Tracheal epithelial cell (primary cell): ENCODE measurements at places on chromosomes 16 and 17. TPM values are rescaled to one million over a fixed set of nuclear protein-coding genes. Genes with fewer than 3 reads are reported as not detected.

The MGRN1 gene
- 10.2 and 15.4 TPM in 2 replicates for total RNA-seq

The EXOSC6 gene
- 35.7 and 40.1 TPM in 2 replicates for total RNA-seq

The LDHD gene
- 0.64 and 0.72 TPM in 2 replicates for total RNA-seq

The CIBAR2 gene
- total RNA-seq: not detected in 2 replicates

The KRTAP2-2 gene
- total RNA-seq: not detected in 2 replicates

The C16orf86 gene
- total RNA-seq: 0.85 and 1.7 TPM in 2 replicates

The LITAFD gene
- not detected in 2 replicates for total RNA-seq

The MT4 gene
- not detected in 2 replicates for total RNA-seq

The APOH gene
- total RNA-seq: not detected in 2 replicates

The PHKB gene
- 36.0 and 52.3 TPM in 2 replicates for total RNA-seq

The PRSS21 gene
- total RNA-seq: 5.8 and 8.7 TPM in 2 replicates

The SREBF1 gene
- total RNA-seq: 57.8 and 123 TPM in 2 replicates
